Osteocyte (in vitro differentiated cells): ENCODE measurements at places on chromosomes 13 and 19. TPM values are rescaled to one million over a fixed set of nuclear protein-coding genes. Genes with fewer than 3 reads are reported as not detected.

GRCh38 chr13:66899955-66900354 lies 330.2 kb downstream of the PCDH9 start:
- H3K27me3 ChIP-seq: no peaks in the 10 kb centered on the region
- no peak overlapping the region for H3K27ac ChIP-seq
- no peak for DNase-seq
- no peaks in the 10 kb centered on the region for H3K36me3 ChIP-seq

DNA sequence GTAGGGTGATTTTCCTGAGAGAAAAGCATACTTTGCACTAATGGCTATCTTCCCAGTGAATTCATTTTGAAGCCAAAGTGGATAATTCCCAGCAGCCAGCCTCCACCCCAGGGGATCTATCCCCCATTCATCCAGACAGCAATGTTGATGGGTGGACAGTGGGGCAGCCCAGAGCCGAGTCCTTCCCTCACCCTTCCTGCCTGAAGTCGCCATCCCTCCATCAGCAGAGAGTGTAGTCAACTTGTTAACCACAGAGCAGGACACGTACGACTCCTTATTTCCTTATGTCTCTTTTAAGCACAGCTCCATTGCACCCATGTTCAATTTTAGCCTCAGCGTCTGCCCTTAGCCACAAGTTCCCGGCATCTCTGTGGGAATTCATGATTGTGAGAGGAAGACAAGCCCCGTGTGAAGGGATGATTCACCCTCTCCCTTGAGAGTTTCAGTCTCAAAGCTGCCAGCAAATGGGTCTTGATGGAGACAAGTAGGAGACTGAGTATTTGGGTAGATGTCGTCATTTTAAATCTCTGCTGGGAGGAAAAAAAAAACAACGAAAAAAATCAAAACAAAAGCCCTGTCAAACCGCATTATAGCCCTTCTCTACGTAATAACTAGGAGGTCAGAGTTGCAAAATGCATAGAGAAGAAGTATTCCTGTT lies 58.3 kb upstream of the MEDAG start:
- peaks cover 33% of the 10 kb centered on the region for H3K4me1 ChIP-seq
- peak overlapping the region; percentile 94 for H3K27ac ChIP-seq
- no peaks in the 10 kb centered on the region for H3K27me3 ChIP-seq
- no peaks in the 10 kb centered on the region for H3K36me3 ChIP-seq

DNA sequence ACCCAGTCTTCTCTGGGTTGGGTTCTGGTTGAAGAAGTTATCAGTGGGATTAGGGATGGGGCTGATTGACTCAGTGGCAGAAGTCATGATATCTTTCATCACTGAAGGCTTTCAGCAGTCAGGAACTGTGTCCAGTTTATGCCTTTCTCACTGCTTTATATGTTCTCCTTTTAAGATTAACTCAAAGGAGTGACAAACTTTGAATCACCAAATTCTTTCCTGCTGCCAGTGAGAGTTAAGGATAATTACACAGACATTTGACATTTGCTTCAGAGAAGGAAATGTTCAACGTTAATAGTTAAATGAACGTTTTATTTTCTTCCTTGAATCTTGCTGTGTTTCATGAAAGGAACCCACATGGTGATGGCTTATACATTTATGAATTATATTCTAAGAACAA lies 41.0 kb upstream of the CNMD start:
- no peaks in the 10 kb centered on the region for H3K27me3 ChIP-seq
- no peak overlapping the region for H3K27ac ChIP-seq
- no peaks in the 10 kb centered on the region for H3K36me3 ChIP-seq
- DNase-seq: no peak
- H3K4me3 ChIP-seq: no peak overlapping the region

DNA sequence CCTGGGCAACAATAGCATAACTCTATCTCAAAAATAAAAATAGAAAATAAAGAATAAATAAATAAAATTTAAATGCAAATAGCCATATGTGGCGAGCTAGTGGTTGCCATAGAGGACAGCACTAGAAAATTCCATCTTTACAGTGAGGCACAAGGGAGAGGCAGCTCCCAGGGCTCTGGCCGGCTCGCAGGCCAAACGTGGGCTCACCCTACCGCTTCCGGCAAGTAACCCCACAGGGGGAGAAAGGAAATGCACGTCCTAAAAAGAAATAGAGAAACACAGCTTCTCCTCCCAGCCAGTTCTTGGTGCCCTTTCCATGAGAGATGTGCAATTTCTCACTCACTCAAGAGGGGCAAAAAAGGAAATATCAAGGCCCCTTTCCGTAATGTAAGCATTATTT lies 12.4 kb upstream of the GRWD1 start:
- H3K27me3 ChIP-seq: no peaks in the 10 kb centered on the region
- peaks cover 7% of the 10 kb centered on the region for H3K4me1 ChIP-seq
- no peak overlapping the region for H3K27ac ChIP-seq
- H3K36me3 ChIP-seq: no peaks in the 10 kb centered on the region
- DNase-seq: no peak

GRCh38 chr13:98940325-98941001 lies 37.4 kb downstream of the DOCK9 start:
- H3K36me3 ChIP-seq: no peaks in the 10 kb centered on the region
- no peak for DNase-seq
- H3K4me1 ChIP-seq: peaks cover 9% of the 10 kb centered on the region
- H3K4me3 ChIP-seq: no peak overlapping the region

- no peak overlapping the region for H3K4me3 ChIP-seq
- H3K27ac ChIP-seq: no peak overlapping the region
- H3K4me1 ChIP-seq: peaks cover 10% of the 10 kb centered on the region
- H3K27me3 ChIP-seq: no peaks in the 10 kb centered on the region
- no peak for DNase-seq
Observed at GRCh38 chr13:29887686-29888085, 37.3 kb upstream of the UBL3 start.

DNA sequence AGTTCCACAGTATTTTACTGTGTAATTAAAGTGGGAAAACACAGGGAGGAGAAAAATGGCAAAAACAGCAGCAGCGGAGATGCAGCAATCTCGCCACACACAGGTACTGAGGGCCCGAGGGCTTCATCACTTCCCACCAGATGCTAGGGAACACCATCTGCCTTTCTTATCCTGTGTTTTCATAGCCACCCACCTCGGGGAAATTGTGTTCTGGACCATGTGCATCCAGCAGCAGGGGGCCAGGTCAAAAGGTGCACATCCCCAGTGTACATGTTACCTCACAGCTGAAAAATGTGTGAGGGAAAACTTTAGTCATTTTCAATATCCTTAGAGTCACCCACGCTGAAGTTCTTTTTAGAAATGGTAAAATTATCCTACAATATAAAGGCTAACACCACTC lies 30.2 kb downstream of the PDCD5 start:
- peaks cover 36% of the 10 kb centered on the region for H3K36me3 ChIP-seq
- DNase-seq: no peak
- H3K4me3 ChIP-seq: no peak overlapping the region
- peaks cover 7% of the 10 kb centered on the region for H3K4me1 ChIP-seq

GRCh38 chr19:17402982-17403855 lies 2.2 kb downstream of the BST2 start:
- H3K36me3 ChIP-seq: no peaks in the 10 kb centered on the region
- peaks cover 18% of the 10 kb centered on the region for H3K4me1 ChIP-seq
- peaks cover 4% of the 10 kb centered on the region for H3K27me3 ChIP-seq

DNA sequence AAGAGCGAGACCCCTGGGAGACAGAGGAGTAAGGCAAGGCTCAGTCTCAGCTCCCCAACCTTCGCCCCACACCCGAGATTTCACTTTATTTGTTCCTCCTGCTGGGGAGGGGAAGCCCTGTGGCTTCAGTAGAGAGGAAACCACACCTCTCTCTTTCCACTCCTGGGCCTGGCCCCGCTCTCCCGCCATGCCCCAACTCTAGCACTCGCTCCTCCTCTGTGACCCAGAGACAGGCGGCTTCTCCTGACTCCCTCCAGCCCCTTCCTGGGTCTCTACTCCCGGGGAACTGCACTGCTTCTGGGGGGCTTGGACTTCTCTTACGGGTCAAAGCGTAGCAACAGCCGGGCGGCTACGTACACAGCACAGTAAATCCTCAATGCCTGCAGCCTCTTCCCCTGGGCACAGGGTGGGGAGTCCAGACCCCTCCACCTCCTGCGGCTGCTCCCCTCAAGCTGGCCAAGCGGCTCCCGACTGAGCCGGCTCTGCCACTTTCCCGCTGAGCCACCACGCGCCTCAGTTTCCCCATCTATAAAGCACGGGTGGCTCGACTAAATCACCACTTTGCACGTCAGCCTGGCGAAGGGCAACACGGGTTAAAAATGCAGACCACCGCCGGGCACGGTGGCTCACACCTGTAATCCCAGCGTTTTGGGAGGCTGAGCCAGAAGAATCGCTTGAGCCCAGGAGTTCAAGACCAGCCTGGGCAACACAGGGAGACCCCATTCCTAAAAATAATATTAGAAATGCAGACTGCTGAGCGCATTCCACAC lies 1.4 kb downstream of the RNF126 start:
- H3K27ac ChIP-seq: peak overlapping the region; percentile 69
- no peaks in the 10 kb centered on the region for H3K27me3 ChIP-seq
- peaks cover 36% of the 10 kb centered on the region for H3K4me1 ChIP-seq

DNA sequence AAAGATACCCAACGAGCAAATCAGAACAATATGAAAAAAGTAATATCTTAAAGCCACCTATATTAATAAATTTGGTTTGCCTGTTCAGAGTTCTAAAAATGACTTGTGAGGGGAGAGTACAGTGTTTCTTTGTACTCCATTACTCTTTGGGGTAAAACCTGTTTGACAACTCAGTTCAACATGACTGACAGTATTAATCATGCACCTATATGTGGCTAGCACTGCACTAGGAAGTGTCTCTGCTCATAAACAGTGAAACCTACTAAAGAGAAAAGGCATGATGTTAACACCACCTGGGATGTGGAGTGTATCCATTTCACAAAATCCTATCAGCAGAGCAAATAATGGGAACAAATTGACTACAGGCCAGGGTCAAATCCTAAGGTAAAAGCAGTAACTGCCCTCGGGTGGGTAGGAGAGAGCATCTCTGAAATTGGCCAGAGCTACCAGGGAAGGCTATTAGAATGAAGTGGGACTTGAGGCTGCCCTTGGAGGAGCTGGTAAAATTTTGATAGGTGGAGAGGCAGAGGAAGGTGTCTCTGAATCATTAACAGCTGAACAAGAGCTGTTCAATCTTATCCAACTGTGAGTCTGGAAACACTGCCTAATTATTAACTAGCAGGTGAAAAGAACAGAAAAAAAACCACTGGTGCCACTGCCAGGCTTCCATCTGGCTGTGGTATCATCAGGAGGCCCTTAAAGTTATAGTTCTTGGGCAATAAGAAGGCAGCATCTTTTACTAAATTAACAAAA lies 365.1 kb downstream of the DNAJC15 start:
- H3K4me1 ChIP-seq: peaks cover 2% of the 10 kb centered on the region
- no peaks in the 10 kb centered on the region for H3K36me3 ChIP-seq
- DNase-seq: no peak
- H3K27ac ChIP-seq: no peak overlapping the region
- no peak overlapping the region for H3K4me3 ChIP-seq

DNA sequence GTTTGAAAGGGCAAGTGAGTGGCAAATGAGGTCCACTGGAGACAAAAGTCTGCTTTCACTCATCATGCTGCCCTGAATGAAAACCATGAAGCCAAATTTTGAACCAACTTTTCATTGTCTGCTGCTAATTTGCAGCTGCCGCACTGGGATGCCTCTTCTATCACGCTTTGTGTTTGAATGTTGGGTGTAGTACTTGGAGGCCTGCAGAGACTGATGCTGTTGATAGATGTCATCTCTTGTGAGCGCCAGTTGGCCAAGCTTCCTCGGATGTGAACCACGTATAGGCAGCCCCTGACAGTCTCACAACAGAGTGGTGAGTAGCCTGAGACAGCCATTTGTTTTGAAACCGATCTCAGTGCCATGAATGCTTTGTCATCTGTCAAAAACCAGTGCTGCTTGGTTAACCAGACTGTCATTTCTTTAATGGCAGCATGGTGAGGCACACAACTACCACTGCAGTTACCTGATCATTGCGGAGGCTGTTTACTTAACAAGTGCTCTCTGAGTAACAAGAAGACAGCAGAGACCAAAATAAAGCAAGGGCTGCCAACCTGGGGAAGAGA lies 31.2 kb upstream of the SLC10A2 start:
- no peak overlapping the region for H3K27ac ChIP-seq
- H3K4me1 ChIP-seq: peaks cover 1% of the 10 kb centered on the region
- no peak overlapping the region for H3K4me3 ChIP-seq
- DNase-seq: no peak

DNA sequence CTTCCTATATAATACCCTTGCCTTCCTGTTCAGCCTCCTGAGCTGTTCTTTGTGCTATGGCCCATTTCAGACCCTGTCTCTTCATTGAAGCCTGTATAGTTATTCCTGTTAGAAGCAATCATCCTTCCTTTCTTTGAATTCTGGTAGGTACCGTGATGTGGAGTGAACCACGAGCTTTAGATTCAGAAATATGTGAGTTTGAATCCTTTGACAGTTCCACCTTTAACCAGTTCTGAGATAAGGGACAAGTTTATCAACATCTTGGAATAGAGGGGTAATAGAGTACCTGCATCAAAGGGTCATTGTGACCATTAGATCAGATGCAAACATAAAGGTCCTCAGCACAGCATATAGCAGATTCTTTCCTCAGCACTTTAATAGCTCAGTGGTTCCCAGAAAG lies 12.3 kb upstream of the CXCL17 start:
- H3K27me3 ChIP-seq: peaks cover 44% of the 10 kb centered on the region
- H3K27ac ChIP-seq: no peak overlapping the region
- no peaks in the 10 kb centered on the region for H3K4me1 ChIP-seq
- DNase-seq: no peak
- no peaks in the 10 kb centered on the region for H3K36me3 ChIP-seq
- no peak overlapping the region for H3K4me3 ChIP-seq

- no peaks in the 10 kb centered on the region for H3K27me3 ChIP-seq
- H3K36me3 ChIP-seq: peaks cover 5% of the 10 kb centered on the region
Observed at GRCh38 chr13:50080911-50081678, 65.9 kb downstream of the KCNRG start.

DNA sequence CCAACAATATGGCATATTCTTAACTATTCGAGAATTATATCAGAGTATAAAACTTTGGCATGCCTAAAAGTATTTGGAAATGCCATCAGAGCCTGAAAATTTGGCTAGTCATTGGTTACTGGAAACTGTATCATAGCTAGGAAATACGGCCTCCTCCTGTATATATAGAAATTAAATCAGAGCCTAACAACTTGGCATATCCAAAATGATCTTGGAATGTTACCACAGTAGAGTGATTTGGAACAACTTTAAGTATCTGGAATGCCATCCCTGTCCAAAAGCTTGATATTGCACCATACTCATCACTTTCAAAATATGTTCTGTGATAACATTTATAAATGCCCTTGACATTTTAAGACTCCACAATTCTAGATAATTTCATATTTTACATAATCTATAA lies 335.8 kb downstream of the SLITRK1 start:
- no peak for DNase-seq
- H3K4me1 ChIP-seq: no peaks in the 10 kb centered on the region
- H3K27me3 ChIP-seq: no peaks in the 10 kb centered on the region
- no peaks in the 10 kb centered on the region for H3K36me3 ChIP-seq

The KLHL1 gene
- not detected in 2 replicates for total RNA-seq

The ERICH6B gene
- total RNA-seq: not detected in 2 replicates

The SELENOW gene
- 193 and 204 TPM in 2 replicates for total RNA-seq

The ZNF177 gene
- 5.9 and 6.6 TPM in 2 replicates for total RNA-seq

The ZNF285 gene
- 5.3 and 6.8 TPM in 2 replicates for total RNA-seq

The TMEM238 gene
- total RNA-seq: 0.70 and 1.1 TPM in 2 replicates
